ENCODE measurements at places on chromosomes 6 and 20.

DNA sequence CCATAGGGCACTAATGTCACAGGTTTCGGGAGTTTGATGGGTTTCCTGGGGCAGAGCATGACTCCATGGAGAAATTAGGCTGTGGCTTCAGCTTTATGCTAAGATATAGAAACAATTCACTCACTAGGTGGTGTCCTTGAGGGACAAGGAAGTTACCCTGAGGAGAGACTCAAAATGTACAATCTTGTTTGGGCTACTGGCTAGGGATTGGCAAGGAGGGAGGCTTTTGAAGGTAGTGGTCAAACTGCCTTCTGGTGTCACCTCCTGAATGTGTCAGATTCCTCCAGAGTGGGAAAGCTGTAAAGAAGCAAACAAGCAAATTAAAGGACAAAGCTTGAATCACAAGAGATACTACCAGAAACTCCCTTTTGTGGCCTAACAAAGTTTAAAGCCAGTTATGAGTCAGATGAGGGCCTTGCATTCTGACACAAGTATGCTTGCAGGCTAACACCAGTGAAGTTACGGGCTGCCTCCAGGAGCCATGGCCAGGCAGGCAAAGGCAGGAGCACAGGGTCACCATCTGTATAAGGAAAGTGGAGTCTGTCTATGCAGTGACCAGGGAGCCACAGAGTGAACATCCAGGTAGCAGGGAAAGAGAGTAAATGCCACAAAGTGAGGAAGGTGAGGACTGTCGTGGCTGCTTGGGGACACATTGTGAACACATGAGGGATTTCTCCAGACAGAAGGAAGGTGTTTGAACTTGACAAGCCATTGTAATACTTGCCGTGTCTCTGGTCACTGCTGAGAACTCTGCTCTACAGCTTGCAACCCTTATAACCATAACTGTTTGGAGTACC is 107.7 kb upstream of the DTNBP1 start:
- no peak for DNase-seq

- no peak for DNase-seq
Observed at GRCh38 chr6:13101985-13102384, 226.4 kb downstream of the TBC1D7 start.

GRCh38 chr20:32326504-32326845 is 31.7 kb upstream of the ASXL1 start:
- no peak for DNase-seq

- DNase-seq, result no peak
Observed at GRCh38 chr6:14743144-14743473, 502.8 kb upstream of the JARID2 start.

DNA sequence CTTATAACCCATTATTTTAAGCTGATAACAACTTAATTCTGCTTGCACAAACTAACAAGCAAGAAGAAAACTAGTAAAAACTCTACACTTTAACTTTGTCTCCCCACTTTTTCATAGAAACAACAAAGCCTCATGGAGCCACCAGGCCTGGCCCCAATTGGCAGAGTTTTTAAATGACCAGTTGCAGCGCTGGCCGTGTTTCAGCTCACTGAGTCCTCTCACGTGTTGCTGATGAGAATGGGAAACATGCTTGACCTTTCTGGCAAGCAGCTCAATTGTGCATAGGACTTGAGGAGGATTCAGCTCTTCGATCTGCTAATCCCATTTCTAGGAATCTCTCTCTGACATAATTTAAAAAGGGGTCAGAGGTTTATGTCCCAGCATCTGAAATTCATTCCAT is 24.5 kb upstream of the GRM4 start:
- DNase-seq, result no peak

GRCh38 chr6:130411481-130411880 is 45.7 kb downstream of the TMEM200A start:
- DNase-seq, result no peak

DNA sequence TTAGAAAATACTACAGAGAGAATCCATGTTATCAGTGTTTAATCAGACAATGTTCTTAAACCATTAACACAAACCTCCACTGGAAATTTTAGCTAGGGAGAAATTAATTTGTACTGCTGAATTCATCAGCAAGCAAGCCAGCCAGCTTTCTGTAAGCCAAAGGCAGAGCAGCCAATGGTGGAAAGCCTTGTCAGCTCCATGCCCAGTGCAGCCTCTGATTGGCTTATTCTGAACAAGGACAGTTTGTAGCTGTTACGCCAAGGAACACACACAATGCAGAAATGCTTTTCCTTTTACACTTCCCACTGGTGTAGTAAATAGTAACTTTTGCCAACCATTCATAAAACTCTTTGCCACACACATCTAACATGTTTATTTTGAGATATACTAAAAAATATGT is 265.0 kb downstream of the TENT5A start:
- no peak for DNase-seq

DNA sequence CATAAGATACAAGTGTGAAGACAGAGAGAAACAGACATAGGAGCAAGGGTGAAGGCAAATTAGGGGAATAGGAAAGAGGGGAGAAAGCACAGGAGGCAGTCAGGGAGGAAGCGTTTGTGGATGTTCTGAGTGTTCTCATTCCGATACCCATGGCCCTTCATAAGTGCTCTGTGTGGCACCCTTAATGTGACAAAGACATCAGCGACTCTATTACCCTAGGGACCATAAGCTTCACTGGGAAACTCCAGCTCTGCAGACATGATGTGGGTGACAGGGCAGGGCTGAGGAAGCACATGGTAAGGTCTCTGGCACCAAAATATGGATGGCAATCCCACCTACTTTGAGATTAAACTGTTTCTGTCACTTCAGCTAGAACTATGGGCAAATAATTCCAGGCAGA is 33.0 kb downstream of the F13A1 start:
- no peak for DNase-seq
